ENCODE measurements at places on chromosomes 3 and 15.

DNA sequence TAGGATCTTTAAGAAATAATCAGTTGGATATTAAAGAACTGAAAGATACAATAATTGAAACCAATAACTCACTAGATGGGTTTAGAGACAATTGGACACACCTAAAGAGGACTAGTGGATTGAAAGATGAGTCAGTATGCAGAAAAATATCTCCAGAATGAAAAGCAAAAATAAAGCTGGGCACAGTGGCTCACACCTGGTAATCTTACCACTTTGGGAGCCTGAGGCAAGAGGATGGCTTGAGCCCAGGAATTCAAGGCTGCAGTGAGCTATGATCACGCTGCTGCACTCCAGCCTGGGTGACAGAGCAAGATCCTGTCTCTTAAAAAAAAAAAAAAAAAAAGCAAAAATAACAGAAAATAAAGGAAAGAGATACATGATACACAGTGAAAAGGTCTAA lies 37.4 kb upstream of the CCDC174 start:
- no peak for DNase-seq

DNA sequence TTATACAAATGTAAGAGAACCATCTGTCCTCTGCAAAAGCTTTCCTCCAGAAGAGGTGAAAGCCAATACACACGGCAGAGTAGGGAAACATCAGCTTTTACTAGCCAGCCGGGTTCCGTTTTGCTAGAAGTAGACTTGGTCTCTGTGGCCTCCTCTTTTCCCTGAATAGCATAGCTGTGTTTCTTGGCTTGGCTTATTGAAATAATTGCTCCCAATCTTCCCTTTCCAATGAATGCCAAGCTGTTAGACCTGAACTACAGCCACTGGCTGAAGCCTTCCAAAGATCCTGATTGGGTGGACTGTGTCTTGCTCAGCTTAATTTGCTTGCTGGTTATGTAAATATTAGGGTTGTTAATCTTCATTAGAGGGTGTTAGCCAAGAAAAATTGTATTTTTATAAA lies 157.8 kb upstream of the ROPN1 start:
- DNase-seq = no peak

- DNase-seq = no peak
Measured at GRCh38 chr3:183142199-183142598, 20.3 kb downstream of the LAMP3 start.

- no peak for DNase-seq
Measured at GRCh38 chr3:114380233-114380651, 86.4 kb downstream of the TIGIT start.

DNA sequence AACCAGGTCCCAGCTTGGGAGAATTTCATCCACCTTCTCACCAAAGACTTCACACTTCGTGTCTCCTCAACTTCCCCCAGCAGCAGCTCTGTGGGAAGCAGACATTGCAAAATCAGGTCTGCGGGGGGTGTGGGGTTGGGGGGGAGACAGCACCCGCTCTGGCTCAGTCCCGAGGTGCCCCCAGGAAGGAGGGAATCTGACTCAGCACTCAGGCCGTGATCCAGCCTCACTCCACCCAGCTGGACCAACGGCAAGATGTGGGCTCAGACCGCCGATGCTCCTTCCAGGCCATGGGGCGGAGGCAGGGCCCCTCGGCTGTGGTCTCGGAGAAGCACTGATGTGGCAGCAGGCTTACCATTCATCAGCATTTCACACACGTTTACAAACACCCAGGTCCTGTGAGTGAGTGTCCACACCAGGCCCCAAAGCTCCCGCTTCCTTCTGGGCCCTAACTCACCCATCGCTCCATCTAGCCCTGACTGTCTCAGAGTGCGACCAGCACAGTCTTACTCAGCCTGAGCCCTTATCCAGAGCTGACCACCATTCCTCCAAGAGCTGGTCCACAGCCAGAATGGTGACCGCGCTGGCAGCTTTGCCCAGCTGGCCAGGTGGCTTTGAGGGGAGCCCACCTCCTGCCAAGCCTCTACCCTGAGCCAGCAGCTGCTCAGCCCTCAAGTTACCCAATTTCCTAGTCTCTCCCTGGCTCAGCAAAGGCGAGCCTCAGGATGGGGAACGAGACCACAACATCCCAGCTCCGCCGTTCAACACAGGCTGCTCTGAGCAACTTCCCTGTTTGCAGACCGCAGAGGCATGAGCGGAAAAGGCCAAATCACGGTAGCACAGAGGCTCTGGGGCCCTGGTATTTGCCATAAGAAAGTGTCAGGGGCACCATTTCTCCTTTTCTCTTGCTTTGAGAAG lies 3.3 kb downstream of the STAB1 start:
- no peak for DNase-seq

- DNase-seq = no peak
Measured at GRCh38 chr3:33071946-33072345, 25.0 kb downstream of the GLB1 start.

DNA sequence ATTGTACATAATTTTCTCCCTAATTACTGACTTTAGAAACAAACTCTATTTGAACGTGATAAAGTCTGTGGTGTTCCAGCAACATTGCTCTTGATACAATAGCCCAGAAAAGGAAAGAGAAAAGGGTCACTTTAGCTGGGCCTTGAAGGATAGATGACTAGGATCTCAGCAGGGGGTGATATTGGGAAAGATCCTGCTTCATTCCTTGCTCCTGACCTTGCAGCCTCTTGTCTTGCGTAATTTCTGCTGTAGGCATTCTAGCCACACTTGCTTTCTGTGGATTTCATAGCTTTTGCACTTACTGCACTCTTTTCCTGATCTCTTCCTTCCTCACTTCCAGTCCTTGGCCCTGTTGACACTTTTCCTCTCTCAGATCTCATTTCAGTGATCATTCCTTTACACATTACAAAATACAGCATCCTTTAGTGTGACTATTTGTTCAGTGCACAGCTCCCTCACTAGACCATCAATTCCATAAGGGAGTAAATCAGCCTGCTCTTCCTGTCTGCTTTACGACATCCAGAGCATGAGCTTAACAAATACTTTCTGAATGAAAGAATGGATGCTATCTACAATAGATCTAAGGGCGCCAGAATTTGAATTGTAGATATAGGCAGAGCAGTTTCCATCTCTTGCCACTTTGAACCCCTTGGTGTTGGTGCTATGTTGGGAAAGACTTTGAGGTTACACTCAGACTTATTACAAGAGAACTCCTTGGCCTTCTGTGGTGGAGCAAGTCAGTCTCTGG lies 559.6 kb upstream of the MDFIC2 start:
- no peak for DNase-seq

DNA sequence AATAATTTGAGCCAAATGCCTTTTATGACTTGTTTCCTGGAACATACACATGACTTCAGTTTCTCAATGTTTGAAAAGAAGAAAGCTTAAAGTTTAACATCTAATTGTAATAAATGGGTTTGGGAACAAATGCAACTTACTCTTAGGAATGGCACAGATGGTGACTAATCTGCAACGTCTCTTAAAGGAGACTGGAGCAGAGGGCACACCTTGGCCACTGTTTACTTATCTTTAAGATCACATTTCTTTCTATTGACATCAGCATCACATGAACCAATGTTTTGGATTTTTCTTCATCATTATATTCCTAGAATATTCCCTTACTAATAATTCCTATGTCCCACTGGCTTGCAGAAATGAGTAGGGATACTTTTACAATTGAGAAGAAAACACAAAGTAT lies 229.5 kb downstream of the CHL1 start:
- DNase-seq = no peak

DNA sequence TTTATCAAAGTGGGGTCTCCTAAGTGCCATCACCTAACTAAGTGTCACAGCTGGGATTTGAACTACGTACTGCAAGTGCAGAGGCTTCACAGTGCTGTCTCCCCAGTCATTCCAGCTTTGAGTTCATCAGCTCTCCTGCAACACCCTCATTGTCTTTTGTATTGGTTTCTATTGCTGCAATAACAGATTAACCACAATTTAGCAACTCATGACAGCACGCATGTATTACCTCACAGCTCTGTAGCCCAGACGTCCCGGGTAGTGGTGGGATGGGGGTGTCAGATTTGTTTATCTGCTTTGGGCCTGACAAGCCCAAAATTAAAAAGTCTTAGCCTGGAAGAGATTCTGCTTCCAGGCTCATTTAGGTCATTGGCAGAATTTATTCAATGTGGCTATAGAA lies 220.5 kb upstream of the LRRN1 start:
- no peak for DNase-seq

GRCh38 chr3:3509665-3510064 lies 289.6 kb upstream of the LRRN1 start:
- no peak for DNase-seq

DNA sequence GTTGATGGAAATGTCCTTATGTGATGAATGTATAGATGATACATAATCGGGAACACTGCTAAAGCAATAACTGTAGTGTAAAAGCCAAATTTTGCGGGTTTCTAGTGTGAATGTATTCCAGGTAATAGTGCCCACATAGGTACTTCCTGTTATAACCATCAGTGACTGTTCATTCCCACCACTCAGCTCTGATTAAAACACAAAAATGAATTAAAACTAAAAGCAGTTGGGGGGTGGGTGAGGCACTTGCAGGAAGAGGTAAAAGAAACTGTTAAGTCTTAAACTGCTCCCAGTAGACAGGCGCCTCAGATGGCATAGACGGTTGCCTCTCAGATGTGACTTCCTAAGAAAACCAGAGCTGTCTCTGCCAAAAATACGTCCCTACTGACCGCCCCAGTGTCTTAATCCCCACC lies 893 bp upstream of the MTHFS start:
- no peak for DNase-seq

DNA sequence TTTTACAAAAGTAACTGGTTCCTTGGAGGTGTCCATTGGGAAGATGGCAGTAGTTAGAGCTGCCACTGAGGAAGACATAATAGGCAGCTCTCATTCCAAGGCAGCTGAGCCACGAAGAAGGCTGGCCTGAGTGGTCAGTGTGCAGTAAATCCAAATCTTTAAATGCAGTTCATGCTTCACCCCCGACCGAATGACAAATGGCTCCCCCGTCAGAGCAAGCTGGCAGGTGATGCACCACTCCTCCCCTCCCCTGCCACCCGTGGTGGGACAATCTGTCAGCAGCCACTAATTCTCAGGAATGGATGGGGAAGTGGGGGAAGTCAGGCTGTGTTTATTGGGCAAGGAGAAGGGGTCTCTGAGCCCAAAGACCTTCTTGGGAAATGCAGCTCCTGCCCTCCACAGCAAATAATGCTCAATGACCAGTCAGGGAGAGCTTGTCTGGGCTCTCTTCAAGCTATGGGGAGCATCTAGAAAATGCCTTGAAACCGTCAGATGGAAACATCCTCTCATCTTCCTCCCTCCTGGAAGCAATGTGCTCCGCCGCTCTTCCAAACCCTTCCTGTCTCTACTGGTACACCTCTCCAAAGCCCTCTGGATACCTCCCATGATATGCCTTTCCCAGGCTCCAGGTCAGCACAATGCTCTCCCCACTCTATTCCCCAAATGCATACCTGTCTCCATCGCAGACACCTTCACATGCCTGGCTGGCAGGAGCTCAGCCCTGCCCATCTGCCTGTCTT lies 65.4 kb downstream of the LIPC start:
- DNase-seq = no peak

GRCh38 chr3:17831366-17831765 lies 88.9 kb upstream of the TBC1D5 start:
- no peak for DNase-seq

- DNase-seq = no peak
Measured at GRCh38 chr3:171824116-171824515, 13.8 kb upstream of the PLD1 start.

- DNase-seq = no peak
Measured at GRCh38 chr3:107710851-107711250, 188.1 kb downstream of the BBX start.

- peak; percentile 50 for DNase-seq
Measured at GRCh38 chr3:112043621-112044201, 9.2 kb downstream of the TMPRSS7 start.

- DNase-seq = no peak
Measured at GRCh38 chr3:129575233-129575996, 31.1 kb downstream of the PLXND1 start.

- DNase-seq = no peak
Measured at GRCh38 chr15:100733101-100733842, 130.9 kb downstream of the ASB7 start.

DNA sequence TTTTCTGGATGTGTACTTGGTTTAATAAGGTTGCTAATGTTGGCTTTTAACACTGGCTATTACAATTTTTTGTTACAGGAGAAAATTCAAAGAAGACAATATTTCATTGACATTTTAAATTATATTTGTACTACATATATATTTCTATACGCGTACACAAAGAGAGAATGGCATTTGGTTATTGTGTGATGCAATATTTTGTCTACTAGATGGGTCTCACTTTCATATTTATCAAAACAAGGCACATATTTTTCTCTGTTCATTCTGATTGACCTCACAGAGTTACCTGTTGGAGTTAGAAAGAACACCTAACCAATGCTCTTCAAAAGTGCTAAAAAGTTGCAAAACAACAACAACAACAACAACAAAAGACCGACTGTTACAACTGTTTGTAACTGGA lies 50.2 kb upstream of the VGLL3 start:
- DNase-seq = no peak

- no peak for DNase-seq
Measured at GRCh38 chr3:4716706-4717362, 223.7 kb downstream of the ITPR1 start.

DNA sequence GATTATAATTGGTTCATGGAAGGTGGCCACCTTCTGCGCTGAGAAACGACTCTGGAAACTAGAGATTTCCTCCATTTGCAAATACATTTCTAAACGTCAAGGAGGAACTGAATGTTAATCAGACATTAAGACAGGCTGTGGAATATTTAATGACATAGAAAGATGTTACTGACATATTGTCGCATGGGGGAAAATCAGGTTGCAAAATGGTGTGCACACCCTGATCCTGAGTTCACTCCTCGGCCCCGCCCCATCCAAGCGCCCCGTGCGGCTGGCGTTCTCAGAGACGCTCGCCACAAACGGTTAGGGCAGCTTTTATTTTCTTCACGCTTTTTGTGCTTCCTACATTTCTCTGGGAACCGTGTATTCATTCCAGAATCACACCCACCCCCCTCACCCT lies 10.7 kb downstream of the H1-8 start:
- no peak for DNase-seq

- DNase-seq = no peak
Measured at GRCh38 chr3:908839-909238, 184.0 kb upstream of the CNTN6 start.

DNA sequence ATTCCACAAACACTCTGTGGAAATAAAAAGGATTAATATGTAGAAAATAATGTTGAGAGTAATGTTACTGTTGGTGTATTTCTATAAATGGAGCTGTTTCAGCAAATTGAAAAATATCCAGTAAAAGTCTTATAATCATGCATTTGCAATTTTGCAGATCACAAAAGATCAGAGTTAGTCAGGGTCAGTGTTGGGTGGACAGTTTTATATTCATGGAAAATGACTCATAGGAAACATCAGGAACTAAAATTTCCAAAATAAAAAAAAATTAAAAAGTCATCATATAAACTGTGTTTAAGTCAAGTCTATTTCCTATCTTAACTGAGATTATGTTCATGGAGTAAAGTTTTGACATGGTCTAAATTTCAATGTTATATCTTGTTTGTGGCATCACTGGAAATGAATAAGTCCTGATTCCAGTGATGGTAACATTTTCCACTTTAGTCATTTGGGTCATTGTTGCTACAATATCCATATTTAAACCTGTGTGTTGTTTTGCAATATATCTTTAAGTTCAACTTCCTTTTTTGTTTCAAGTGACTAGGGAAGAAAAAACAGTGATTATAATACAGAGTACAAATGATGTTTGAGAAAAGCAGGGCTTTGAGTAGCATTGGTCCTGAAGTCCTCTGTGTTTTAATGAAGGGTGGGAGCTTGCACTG lies 37.8 kb downstream of the MITF start:
- no peak for DNase-seq
